ENCODE measurements at places on chromosomes 11 and 22.

GRCh38 chr11:61752117-61752924 lies at the start of gene MYRF:
Gene MYRF (plus strand): TSS chr11:61752636. CDS start chr11:61752745, 109 bp downstream.
- H3K4me3 ChIP-seq: peak within 1 kb of the TSS; percentile 48
- peaks cover 29% of the 10 kb centered on the region for H3K27me3 ChIP-seq
- peak; percentile 57 for DNase-seq
- H3K27ac ChIP-seq: no peak within 1 kb of the TSS

GRCh38 chr11:15176646-15177163 lies 62.0 kb downstream of the INSC start:
- DNase-seq: no peak
- H3K36me3 ChIP-seq: no peaks in the 10 kb centered on the region
- H3K27ac ChIP-seq: no peak overlapping the region
- peaks cover 24% of the 10 kb centered on the region for H3K27me3 ChIP-seq
- no peaks in the 10 kb centered on the region for H3K4me1 ChIP-seq

- H3K4me3 ChIP-seq: no peak overlapping the region
- no peaks in the 10 kb centered on the region for H3K27me3 ChIP-seq
- H3K36me3 ChIP-seq: peaks cover 61% of the 10 kb centered on the region
- DNase-seq: no peak
- peaks cover 34% of the 10 kb centered on the region for H3K4me1 ChIP-seq
Measured at GRCh38 chr11:118778898-118779297, 12.1 kb downstream of the DDX6 start.

GRCh38 chr11:96272529-96273222 lies 70.3 kb downstream of the MAML2 start:
- H3K27ac ChIP-seq: no peak overlapping the region
- DNase-seq: no peak
- peaks cover 36% of the 10 kb centered on the region for H3K36me3 ChIP-seq
- H3K27me3 ChIP-seq: no peaks in the 10 kb centered on the region
- H3K4me1 ChIP-seq: peaks cover 26% of the 10 kb centered on the region

- peaks cover 2% of the 10 kb centered on the region for H3K27me3 ChIP-seq
- peaks cover 8% of the 10 kb centered on the region for H3K4me1 ChIP-seq
- no peak overlapping the region for H3K4me3 ChIP-seq
- no peaks in the 10 kb centered on the region for H3K36me3 ChIP-seq
- H3K27ac ChIP-seq: no peak overlapping the region
- no peak for DNase-seq
Measured at GRCh38 chr11:130945896-130946295, 29.6 kb upstream of the SNX19 start.
